ENCODE measurements at places on chromosomes 2 and 18. TPM values are rescaled to one million over a fixed set of nuclear protein-coding genes. Genes with fewer than 3 reads are reported as not detected.

- H3K27me3 ChIP-seq, result no peaks in the 10 kb centered on the region
- H3K4me3 ChIP-seq, result no peak overlapping the region
- no peaks in the 10 kb centered on the region for H3K4me1 ChIP-seq
- DNase-seq, result no peak
Measured at GRCh38 chr18:39871961-39872360, 2083.1 kb upstream of the PIK3C3 start.

- H3K27ac ChIP-seq, result no peak overlapping the region
- no peak for DNase-seq
- H3K4me3 ChIP-seq, result no peak overlapping the region
- H3K27me3 ChIP-seq, result peaks cover 10% of the 10 kb centered on the region
- H3K36me3 ChIP-seq, result no peaks in the 10 kb centered on the region
Measured at GRCh38 chr18:9712130-9712577, 4.1 kb downstream of the RAB31 start.

GRCh38 chr18:59742325-59743111 lies 45.3 kb upstream of the CCBE1 start:
- no peaks in the 10 kb centered on the region for H3K4me1 ChIP-seq
- no peaks in the 10 kb centered on the region for H3K27me3 ChIP-seq

DNA sequence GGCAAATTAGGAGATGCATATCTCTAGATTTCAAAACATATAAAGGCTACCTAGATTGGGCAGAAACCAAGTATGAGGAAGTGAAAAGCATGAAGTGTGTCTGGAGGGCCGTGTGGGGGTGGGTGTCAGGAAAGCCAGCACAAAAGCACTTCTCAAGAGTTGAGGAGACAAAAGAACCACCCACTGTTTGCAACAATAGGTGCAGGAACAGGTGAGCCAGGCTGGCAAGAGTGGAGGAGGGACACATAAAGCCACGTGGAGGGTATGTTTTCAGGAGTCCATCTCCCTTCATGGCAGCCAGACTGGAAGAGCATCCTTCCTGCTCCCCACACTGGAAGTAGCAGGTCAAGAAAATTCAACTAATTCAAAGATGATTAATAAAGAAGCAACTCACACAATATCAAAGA lies 96.4 kb downstream of the CERS6 start:
- no peak overlapping the region for H3K27ac ChIP-seq
- no peaks in the 10 kb centered on the region for H3K36me3 ChIP-seq
- peaks cover 20% of the 10 kb centered on the region for H3K4me1 ChIP-seq
- DNase-seq, result no peak
- no peaks in the 10 kb centered on the region for H3K27me3 ChIP-seq
- H3K4me3 ChIP-seq, result no peak overlapping the region

GRCh38 chr2:66865161-66865560 lies 430.2 kb downstream of the MEIS1 start:
- no peaks in the 10 kb centered on the region for H3K4me1 ChIP-seq
- no peaks in the 10 kb centered on the region for H3K27me3 ChIP-seq
- no peak overlapping the region for H3K4me3 ChIP-seq
- H3K27ac ChIP-seq, result no peak overlapping the region
- no peak for DNase-seq
- H3K36me3 ChIP-seq, result no peaks in the 10 kb centered on the region

GRCh38 chr2:42713920-42714319 lies 50.0 kb downstream of the OXER1 start:
- H3K27me3 ChIP-seq, result no peaks in the 10 kb centered on the region
- no peak overlapping the region for H3K27ac ChIP-seq
- no peak overlapping the region for H3K4me3 ChIP-seq

GRCh38 chr2:140186313-140186712 lies 1406.1 kb upstream of the NXPH2 start:
- no peak overlapping the region for H3K4me3 ChIP-seq
- no peaks in the 10 kb centered on the region for H3K36me3 ChIP-seq
- H3K4me1 ChIP-seq, result no peaks in the 10 kb centered on the region
- no peak overlapping the region for H3K27ac ChIP-seq
- DNase-seq, result no peak

The RESP18 gene
- polyA plus RNA-seq, result not detected

The UPP2 gene
- not detected for polyA plus RNA-seq

The C2orf66 gene
- not detected for polyA plus RNA-seq

The KCNG2 gene
- polyA plus RNA-seq, result not detected

The DUSP19 gene
- 0.76 TPM for polyA plus RNA-seq
